Right renal pelvis (tissue), 4 donors: ENCODE measurements at places on chromosomes 13 and 19. TPM values are rescaled to one million over a fixed set of nuclear protein-coding genes. Genes with fewer than 3 reads are reported as not detected.

CAMSAP3 gene
- 22.5 TPM for polyA plus RNA-seq

CA11 gene
- 20.5 TPM for polyA plus RNA-seq

ZNF564 gene
- 15.9 TPM for polyA plus RNA-seq

ZNF112 gene
- 14.5 TPM for polyA plus RNA-seq

SIGLEC8 gene
- polyA plus RNA-seq, result not detected

EFNA2 gene
- polyA plus RNA-seq, result 2.5 TPM
